IPS-NIHi11 (cell line): ENCODE measurements at places on chromosomes 4 and X.

GRCh38 chrX:74063426-74064155, 240.4 kb upstream of the ZCCHC13 start:
- DNase-seq, result no peak

GRCh38 chr4:119570401-119570800, 58.2 kb downstream of the PDE5A start:
- DNase-seq, result no peak

DNA sequence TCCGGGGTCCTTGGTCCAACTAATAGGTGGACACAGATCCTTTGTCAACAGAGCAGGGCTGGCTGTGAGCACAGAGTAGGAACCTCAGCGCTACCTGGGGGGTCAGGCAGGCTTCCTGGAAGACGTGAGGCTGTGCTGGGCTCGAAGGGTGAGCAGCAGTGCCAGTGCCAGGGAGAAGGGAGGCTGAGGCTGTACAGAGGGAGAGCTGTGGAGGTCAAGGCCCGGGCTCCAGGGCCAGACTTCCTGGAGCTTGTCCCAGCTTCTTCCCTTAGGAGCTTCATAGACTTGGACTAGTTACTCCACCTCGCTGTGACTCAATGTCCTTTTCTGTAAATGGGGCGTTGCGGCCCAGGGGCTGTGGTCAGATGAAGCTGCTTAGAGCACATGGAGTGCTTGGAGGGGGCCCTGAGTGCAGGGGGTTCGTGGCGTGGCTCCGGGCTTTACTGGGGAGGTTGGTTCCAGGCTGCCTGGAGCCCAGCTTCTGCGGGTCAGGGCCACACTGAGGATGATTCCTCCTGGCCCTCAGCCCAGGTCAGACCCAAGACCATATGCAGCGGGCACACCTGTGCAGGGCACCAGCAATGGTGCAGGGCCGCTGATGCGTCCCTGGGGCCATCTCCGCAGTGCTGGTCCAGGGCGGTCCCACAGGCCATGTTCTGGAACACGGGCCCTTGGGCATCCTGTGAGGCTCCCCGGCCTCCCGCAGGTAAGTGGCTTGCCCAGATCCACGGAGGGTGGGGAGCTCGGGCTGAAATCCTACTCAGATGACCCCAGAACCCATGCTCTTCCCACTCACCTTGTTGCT, 98.1 kb downstream of the DCTD start:
- no peak for DNase-seq

DNA sequence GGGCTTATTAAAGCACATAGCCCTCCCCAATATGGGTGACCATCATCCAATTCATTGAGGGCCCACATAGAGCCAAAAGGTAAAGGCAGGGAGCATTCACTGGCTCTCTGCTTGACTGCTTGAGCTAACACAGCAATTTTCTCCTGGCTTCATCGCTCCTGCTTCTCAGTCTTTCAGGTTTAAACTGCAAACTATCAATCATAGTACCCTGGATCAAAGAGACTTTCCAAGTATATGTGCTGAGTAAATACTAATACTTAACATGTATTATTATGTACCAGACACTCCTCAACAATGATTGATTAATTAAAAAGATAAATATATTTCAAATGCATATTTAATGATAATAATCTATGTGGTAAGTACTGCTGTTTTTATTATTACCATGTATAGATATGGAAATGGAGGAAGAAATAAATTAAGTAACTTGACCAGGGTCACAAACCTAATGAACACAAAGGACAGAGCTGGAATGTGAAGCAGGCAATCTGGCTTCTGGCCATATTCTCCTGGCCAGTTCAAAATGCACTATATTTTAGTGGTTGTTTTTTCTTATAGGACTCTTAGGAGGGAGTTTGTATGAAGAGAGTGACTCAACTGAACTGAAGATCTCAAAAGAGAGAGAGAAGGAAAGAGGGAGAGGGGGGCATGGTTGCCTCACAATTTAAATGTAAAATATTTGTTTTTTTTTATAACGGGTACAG, 1197.3 kb downstream of the TECRL start:
- peak; percentile 4 for DNase-seq

GRCh38 chr4:168928346-168928745, 81.7 kb downstream of the CBR4 start:
- DNase-seq, result no peak

DNA sequence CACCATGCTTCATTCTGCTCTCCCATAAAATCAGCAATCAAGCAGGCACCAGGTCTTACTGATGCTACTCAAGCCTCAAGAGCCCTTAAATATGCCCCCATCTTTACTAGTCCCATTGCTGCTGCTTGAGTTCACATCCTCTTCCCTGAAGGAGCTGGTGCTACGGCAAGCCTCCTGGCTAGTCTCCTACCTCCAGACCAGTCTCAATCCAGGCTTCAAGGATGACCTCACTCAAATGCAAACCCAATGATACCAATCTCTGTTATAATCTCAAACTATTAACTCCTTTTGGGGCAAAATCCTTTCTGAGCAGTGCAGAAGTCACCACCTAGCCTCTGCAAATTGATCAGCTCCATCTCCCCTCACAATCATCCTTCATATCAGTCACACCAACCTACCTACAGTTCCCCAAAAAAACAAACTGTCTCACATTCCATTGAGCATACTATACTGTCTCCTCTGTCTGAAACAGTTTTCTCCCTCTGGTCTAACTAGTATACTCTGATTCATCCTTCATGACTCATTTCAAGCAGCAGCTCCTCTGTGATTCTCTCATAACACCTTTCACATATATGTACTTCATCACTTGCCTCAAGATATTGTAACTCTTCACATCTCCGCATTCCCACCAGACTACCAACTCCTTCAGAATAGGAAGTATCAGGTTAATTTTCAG, 30.0 kb downstream of the PAPSS1 start:
- DNase-seq, result no peak

GRCh38 chrX:106875151-106875550, 28.0 kb downstream of the RIPPLY1 start:
- DNase-seq, result no peak

DNA sequence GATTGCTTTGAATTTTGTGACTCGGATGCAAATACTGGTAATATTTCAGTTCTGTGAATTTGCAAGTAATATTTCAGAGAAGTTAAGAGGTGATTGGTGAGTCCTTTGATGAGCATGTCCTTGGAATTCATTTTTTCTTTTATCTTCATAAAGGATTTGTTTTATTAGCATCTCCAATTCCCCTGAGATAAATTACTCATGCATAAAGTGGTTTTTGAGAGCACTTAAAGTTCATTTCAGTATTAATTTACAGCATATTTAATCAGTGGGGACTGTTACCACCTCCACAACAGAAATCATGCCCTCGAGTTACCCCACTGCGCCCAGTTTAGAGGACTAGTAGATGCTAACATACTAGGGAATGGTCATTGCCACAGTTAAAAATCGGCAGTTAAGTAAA, 65.0 kb downstream of the ZFX start:
- DNase-seq, result no peak

DNA sequence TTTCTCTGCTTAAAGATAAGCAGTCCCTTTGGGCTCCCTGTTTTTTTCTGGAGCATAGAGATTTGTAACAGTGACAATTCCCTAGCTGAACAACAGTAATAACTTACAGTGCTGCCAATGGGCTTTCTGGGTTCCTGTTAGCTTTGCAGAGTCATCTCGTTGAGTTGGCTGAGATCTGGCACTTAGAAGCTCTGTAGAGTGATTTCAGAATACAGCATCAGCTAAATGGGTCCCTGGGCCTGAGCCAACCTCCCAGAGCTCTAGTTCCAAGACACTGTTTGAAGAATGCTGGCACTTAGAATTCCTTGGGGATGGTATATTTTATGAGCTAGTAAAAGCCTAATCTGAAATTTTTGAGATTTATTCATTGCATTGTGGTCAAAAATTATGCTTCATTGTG, 43.5 kb upstream of the SERTM2 start:
- DNase-seq, result no peak

DNA sequence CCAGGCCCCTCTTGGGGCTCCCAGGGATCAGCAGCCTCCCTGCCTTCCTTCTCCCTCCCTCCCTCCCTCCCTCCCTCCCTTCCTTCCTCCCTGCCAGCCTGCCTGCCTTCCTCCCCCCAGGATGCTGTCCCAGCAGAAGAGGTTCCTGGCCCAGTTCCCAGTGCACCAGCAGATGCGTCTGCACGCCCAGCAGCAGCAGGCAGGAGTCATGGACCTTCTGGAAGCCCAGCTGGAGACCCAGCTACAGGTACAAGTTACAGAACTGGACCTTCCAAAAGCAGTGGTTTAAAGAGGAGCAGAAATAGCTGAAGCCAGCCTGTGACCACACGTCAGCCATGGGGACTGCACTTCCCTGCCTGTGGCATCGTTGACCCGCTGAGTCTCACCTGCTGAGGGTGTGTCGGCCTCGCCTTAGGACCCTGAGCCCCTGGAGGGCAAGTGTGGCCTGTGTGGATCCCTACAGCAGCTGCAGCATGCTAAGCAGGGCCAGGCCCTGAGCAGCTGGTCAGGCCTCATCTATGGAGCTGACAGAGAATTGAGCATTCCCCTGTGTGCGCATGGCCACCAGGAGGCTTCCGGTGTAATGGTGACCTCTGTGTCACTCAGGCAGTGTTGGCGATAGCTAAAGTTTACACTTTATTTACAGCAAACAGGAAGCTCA, 84.7 kb downstream of the CRMP1 start:
- no peak for DNase-seq

DNA sequence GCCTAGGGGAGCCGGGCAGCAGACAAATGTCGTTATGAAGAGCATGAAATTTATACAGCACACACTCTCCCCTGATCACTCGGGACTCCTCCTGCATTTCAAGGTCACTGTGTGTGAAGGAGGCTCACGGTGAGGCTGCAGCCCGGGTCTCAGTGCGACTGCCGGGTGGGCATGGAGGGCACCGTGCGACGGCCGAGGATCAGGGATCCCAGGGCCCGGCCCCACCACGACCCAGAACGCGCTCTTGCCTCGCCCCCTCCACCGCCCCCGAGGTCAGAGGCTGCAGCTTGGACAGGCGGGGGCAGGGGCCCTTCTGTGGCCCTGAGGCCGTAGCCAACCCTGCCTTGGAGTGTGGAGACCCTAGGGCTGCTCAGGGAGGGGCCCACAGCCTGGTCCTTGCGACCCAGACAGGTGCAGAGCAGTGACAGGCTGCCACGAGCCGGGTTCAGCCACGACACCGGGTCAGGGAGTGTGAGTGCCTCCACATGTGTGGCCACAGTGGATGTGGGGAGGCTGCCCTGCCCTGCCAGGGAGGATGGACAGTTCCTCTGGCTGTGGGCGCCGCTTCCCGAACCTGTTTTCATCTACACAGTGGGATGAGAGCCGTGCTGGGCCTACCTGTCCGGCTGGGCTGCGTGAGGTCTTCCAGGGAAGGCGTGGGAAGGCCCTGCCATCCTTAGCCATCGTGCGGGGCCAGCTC, 89.3 kb upstream of the NKX1-1 start:
- peak; percentile 6 for DNase-seq

- no peak for DNase-seq
These were observed 9.4 kb downstream of the TMEM187 start for GRCh38 chrX:153981771-153982533.

- no peak for DNase-seq
These were observed 54.1 kb downstream of the C4orf51 start for GRCh38 chr4:145734031-145734430.

GRCh38 chr4:16967722-16968121, 69.3 kb upstream of the LDB2 start:
- no peak for DNase-seq

DNA sequence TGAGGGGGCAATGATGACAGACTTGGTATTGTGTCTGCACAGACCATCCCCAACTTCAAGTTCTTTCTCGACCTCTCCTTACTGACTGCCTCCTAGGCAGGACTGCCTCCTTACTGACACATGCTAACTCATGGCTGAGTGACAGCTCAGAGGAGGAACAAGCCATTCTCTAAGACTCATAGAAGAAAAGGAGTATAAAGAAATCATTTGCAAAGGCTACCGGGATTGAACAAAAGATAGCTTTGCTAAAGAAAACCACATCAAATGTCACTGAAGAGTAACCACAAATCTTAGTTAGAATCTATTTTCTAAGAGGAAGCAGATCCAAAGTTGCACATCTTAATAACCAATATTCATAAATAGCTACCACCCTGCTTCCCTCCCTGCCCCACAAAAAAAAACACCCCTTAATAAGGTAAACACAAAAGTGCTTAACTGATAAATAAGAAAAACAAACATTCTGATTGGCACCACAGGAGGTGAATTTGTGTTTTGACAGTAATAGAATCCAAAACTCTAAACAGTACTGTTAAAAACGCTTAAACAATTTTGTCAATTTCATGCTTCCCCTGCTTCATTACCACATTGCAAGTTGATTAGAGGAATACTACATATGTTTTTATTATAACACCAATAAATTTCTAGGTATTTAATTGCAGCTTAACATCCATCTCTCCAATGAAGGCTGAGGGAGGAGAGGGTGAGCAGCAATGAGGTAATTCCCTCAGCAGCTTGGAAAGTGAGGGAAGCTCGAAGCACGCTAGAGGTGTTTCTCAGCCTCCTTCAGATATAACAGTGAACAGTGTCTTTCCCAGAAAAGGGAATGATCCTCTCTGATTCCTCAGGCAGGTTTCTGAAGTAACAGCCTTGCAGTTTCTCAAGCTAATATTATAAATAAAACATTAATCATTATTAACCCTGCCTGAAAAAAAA, 160.0 kb downstream of the HNRNPD start:
- no peak for DNase-seq

DNA sequence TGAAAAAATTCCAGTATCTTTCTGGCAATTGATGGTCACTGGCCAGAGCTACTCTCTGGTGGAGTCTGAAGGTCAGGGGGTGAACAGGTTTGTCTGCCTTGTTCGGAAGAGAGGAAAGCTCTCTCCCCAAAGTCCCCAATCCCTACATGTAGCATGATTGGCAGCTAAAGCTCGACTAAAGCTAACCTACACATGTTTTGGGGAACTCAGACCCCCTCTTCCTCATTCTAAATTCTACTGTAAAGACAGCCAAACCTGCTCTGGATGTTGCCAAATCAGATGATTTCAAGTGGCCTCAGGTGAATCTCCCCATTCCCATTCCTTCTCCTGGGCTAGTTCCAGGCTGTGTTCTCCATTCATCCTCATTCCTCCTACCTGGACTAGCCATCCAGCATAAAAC, 84.1 kb downstream of the MSN start:
- DNase-seq, result no peak

- no peak for DNase-seq
These were observed 219.4 kb downstream of the NKX6-1 start for GRCh38 chr4:84279678-84280077.

- no peak for DNase-seq
These were observed 45.4 kb downstream of the RASL11B start for GRCh38 chr4:52907510-52907909.

- DNase-seq, result no peak
These were observed 13.7 kb upstream of the AREG start for GRCh38 chr4:74431113-74431826.
